Fibroblast of skin of scalp (primary cell): ENCODE measurements at places on chromosomes 7 and 10.

- peak; percentile 32 for DNase-seq
Observed at GRCh38 chr10:71837098-71837827, 13.8 kb downstream of the PSAP start.

GRCh38 chr7:75639886-75640190, 98.9 kb downstream of the HIP1 start:
- DNase-seq = no peak

- no peak for DNase-seq
Observed at GRCh38 chr7:28530175-28530802, 118.0 kb downstream of the CREB5 start.

DNA sequence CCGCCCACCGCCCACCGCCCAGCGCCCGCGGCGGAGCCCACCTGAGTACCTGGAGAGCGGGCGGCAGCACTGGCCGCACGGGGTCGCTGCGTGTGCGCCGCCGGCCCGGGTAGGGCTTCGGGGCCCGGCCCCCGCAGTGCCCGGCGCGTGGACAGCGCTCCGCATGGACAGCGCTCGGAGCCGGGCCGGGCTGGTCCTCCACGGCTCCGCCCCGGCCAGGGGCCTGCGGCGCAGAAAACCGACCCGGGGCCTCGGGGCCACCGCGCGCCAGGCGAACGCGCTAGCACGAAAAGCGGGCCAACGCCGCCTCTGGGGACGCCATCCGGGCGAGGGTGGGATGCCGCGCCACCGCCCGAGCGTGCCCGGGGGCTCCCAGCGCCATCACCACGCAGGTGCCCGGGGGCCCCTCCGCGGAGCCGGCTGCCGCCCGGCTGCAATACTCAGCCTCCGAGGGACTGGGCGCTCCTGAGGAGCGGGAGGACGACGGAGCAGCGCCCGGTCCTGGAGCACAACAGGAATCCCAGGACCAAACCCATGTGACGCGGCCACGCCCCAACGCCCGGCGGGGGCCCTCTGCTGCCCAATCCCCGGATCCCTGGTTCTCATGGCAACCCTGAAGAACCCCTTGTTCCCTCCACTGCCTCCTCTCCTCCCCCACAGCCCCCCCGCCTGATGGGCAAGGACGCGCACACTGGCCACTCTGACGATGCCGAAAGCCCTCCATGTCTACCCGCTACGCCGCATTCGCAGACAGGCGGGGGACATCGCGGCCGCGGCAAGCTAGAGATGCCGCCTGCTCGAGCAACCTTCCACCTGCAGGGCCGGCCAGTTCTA, at the start of gene GRB10:
Gene GRB10, minus strand, starts transcription at position 522 of the 834 bp plus-strand sequence. CDS start 50,574 bp downstream, outside the sequence.
- DNase-seq = no peak

- no peak for DNase-seq
Observed at GRCh38 chr7:96710544-96710943, 898 bp upstream of the SEM1 start.

DNA sequence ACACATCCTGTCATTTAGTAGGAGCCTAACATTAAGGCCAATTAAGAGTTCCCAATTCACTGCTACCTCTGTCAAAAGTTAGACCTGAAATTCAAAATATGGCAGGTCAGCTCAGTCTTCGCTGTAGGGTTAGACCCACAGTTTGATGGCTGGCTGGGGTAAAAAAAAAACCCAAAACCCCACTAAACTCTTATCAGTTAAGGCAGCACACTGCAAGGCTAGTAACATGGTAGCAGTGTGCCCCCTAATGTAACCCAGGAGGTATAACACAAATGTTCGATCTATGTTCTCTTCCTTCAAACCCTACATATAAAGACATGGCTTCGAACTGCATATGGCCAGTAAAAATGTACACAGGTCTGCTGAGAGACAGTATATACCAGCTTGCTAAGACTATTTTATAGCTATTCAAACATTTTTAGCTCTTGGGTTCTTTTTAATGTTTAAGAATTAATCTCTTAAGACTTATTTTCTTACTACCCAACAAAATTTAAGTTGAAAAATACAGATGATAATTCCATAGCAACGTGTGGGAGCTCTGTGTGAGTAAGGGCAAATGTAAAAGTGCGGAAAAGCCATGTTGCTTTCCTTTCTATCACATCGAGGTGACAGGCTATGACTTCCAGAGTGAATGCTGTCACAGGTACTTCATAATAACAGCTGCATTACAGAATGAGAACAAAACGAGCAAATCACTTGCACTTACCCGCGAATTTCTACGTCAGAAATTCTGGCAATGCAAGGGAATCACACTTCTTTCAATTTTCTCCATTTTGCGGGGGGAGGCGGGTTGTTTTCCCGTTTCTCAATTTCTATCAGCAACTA, 168.4 kb upstream of the IMMP2L start:
- DNase-seq = peak; percentile 42

DNA sequence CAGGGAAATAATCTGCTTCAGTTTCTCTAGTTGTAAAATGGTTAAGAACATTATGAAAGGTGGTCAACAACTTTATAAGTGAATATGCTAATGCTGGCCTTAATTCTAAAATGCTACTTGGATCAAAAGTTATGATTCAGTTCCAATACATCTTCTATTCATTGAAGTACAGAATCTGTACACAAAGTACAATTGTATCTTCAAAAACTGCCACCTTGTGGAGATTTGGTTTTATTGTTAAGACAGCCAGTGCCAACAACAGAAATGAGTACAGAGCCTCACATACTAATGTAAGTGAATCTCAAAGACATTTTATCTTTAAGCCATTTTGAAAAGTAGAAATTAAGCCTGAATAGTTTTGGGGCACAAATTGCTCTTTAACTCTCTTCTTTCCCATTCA, 194.0 kb downstream of the CFTR start:
- peak; percentile 6 for DNase-seq

GRCh38 chr10:3782451-3783315, 2.3 kb downstream of the KLF6 start:
- DNase-seq = peak; percentile 95

DNA sequence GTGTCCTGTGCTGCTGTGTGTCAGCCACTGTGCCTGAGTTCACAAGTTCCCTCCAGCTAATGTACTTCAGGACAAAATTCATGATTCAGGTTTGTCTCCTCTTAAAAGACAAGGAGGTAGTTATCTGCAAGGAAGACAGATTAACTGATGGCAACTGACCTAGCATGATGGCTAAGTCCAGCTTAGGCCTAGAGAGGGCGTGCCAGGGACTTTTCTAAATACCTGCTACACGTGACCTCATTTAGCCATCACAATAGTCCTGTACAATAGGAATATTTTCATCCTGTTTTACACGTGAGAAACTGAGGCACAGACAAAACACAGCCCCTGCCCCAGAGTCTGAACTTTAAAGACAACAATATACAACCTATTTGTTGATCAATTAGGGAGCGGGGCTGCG, 275.7 kb downstream of the XPNPEP1 start:
- DNase-seq = no peak

GRCh38 chr7:47332213-47332612, 249.7 kb downstream of the TNS3 start:
- DNase-seq = no peak

- no peak for DNase-seq
Observed at GRCh38 chr7:124785994-124786393, 20.4 kb upstream of the GPR37 start.

- DNase-seq = peak; percentile 63
Observed at GRCh38 chr7:73811760-73812168, 19.0 kb upstream of the CLDN4 start.

GRCh38 chr7:151378496-151379192, 31.2 kb downstream of the WDR86 start:
- DNase-seq = no peak

DNA sequence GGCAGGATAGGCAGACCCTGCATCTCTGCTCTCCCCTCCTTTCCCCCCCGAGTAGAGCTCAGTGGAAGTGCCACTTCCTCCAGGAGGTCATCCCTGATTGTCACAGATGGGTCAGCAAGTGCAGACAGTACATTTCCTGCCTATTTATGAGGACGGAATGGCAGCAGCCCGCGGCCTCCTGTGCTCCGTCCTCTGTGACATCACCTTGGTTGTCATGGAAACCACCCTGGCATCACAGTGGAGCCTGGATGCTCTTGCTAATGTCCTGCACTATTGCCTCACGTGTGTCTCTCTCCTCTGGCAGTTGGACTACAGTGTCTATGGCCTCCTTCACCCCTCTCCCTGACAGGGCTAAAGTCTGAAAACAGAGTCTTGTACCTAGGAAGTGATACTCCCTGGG, 148.6 kb downstream of the SH3PXD2A start:
- no peak for DNase-seq

DNA sequence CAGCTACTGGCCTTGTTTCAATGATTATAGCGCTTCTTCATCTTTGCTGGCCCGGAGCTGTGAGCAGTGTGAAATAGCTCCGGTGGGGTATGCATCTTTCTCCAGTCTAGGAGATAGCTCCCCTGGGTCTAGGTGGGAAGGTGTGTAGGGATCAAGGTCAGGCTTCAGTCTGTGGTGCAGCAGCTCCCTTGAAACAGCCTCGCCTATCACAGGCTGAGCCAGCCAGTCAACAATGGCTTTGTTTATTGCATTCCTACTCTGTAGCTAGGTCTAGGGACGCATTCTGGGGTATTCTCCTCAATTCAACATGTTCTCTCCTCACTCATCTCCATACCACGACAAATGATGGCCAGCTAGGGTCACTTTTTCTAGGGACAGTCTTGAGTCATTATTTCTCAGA, 646.8 kb upstream of the IGFBP3 start:
- no peak for DNase-seq

DNA sequence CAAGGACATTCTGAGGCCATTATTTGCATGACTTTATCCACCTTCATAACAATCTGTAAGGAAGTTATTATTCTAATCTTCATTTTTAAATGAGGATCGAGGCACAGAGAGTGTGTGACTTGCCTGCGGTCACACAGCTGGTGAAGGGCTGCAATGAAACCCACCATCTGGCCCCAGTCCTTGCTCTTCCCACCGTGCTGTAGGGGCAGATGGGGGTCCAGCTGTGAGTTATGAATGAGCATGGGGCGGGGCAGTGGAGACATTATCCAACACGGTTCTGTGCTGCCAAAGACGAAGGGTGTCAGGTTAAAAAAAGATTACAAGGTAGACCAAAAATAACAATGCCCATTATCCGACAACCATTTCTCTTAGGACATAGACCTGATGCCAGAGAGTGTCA, 417.5 kb upstream of the MGMT start:
- DNase-seq = no peak

DNA sequence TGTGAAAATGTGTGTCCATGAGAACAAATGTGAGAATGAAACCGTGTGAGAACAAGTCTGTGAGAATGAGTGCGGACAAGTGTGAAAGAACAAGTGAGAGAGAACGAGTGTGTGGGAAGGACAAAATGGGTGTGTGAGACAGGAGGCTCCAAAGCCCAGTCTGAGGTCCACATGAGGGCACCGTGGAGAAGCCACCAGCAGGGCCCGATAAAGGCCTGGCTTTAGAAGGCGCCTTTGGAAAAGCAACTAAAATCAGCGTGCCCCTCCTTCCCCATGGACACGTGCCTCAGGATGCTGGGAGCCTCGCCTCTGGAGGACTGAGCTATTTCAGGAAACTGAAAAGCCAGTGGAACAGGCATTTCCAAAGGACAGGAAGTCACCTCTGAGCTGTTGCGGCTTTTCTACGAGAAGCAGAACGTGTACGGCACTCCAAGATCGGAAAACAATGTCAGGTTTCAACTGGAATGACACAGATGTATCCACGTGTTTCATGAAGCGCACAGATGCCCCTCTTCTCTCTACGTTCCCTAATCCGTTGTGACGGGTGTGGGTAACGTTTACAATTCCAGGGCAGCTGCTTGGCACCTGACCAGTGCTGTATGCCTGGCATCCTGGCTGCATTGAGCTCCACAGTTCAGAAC, 46.4 kb downstream of the ESYT2 start:
- DNase-seq = peak; percentile 46

GRCh38 chr10:119535837-119536507, 6.5 kb downstream of the RGS10 start:
- DNase-seq = no peak

GRCh38 chr7:143252006-143252405, 11.2 kb upstream of the GSTK1 start:
- DNase-seq = no peak

GRCh38 chr7:81707196-81707595, 62.7 kb downstream of the HGF start:
- DNase-seq = no peak

DNA sequence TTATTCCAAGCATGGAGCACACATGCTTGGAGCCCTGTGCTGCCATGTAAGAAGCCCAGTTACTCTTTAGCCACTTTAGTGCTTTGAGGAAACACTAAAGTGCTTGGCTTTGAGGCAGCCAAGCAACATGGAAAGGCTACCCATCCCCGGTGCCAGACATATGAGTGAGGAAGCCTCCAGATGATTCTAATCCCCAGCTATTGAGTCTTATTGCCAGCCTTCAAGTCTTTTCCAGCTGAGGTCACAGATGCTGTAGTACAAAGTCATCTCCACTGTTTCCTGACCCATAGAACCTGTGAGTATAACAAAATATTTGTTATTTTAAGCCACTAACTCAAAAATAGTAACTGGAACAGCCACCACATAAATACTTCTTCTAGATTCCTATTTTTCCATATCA, 91.4 kb upstream of the CYP26C1 start:
- peak; percentile 51 for DNase-seq

DNA sequence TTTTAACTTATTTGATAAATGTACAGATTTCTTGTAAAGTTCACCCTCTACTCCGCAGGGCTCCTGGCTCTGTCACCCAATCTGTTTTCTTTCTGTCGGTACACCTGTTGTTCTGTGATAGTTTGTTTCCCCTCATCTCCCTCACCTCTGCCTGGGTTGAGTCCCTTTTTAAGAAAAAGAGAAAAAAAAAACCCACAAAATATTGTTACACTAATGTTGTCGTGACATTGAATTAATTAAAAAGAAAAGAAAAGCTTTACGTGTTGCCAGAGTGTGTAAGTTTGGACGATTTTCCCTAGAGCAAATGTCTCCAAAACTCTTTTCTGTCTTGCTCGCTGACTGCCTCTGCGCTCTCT, 3.4 kb downstream of the HMX3 start:
- DNase-seq = no peak

- no peak for DNase-seq
Observed at GRCh38 chr10:118551535-118552100, 43.8 kb downstream of the PRLHR start.
